ENCODE measurements at places on chromosomes 4 and X.
A peak's percentile ranks its signal among the peaks of the same experiment; 100 is the strongest.

DNA sequence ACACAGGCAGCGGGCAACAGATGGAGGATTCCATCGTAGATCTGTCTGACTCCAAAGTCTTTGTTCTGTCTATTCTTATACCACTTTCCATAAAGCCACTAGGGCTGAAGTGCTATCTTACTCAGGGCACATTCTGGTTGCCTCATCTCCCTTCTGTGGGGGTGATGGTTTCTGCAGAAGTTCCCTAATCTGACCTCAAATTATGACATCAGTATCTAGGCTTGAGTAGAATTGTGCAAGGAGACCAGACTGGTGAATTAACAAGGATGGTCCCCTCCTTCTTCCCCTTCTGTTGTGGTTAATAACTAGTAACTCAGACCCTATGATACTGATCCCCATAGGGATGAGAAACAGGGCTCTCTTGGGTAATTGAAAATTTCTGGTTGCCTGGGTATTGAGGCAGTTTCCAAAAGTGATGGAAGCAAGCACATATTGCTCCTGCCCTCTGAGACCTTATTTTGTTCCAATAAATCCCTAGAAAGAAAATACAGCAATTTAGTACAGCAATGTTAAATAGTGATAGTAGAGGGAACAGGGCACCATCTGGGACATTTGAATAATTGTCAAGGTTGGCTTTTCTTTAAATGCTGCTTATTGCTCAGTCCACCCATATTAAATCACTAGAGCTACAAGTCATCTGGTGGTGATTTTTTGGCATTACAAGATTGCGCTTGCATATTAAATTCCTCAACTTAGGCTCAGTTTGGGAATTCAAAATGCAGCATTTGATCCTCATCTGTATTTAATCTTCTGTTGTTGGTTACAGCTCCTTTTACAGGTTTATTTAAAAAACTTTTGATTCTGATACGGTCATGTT lies 57.3 kb upstream of the AP1S2 start:
- DNase-seq, result no peak

DNA sequence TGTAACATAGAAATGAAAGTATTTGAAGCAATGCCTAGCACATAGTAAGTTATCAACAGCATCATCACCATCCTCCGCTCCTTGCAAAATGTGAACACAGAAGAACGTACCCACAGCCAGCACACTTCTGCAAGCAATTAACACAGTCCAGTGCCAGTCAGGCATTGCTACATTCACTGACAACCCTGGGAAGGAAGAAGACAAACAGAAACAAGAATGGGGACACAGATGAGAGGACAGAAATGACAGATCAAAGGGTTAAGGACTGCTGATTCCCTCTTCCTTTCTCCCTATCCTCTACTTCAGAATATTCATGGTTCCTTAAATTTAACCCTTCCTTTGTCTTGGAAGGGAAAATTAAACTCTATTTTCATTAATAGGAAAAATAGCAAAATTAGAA lies 53.1 kb downstream of the CHM start:
- DNase-seq, result no peak

DNA sequence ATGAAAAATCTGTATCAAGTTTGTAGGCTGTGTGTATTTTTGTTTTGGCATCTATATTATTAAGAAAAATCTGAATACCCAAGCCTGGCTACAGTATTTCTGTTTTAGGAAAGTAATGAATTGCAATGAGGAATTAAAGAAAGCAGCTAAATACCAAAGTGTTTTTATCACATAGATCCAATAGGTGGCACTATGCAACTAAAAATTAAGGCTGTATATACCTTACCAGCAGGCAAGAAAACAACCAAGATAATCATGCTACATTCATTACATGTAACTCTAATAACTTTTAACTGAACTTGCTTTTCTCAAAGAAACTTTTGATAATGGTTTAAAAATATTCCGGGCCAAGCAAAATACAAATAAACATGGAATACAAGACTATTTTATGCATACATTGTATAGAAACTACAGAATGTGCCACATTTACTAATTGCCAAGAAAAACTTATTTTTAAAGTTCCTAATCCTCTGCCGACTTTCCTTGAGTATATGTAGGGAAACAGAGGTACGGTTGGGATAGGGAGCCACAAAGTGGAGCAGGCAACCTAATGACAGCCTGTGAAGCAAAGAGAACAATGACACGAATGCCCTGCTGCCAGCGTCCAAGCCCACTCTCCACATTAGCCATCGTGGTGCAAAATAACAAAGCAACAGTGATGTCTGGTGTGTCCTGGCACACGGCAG lies 63.7 kb downstream of the SEC24D start:
- no peak for DNase-seq

DNA sequence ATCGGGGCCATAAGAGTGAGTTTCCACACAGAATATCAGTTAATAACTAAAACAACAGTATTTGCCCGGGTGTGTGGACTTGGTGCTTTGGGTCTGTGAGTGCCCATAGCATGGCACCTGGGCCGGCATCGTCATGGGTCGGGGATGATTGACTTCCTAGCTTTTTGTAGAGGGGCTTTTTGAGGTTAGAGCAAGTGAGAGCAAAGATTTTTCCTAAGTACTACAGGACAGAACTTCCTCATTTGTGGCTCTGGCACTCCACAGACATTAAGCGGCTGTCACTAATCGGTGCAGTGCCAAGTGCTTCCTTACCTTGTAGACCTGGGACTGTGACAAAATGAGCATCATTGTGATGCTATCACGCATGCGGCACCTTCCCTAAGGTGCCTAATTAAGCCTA lies 81.0 kb downstream of the SHROOM2 start:
- no peak for DNase-seq

DNA sequence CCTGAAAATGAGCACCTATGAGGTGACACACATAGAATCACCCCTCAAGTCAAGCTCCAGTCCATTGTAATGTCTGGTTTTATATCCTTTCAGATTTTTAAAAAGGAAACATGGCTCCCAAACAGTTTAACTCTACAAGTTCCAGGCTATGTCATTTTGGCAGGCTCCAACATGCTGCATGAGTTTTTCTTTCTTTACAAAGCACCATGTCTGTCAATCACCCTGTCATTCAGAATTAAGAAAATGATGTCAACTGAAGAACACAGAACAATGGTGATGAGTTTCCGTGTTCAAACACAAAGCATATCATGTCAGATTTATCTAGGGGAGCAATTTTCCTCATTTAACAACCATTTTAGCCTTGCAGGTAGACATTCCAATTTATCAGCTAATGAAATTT lies 106.5 kb downstream of the AMMECR1 start:
- DNase-seq, result no peak

GRCh38 chr4:75194180-75194579 lies 261.3 kb downstream of the PARM1 start:
- DNase-seq, result no peak

GRCh38 chr4:159070742-159071141 lies 32.1 kb upstream of the RAPGEF2 start:
- DNase-seq, result peak; percentile 31

DNA sequence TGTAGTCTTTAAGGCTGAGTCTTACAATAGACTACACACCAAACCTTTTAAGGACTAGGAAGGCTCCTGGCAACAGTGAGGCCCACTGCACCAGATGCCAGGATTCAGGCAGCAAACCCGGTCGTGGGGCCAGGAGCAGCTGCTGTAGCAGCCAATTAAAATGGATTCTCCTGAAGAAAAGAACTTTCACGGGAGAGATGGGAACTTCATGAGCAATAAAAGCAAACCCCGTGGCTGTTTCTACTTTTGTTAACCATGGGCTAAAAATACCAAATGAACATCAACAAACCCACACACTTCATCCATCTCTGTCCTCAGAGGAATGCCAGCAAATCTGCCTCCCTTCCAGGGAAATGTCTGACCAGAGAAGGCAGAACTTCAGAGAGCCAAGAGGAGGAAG lies 101.4 kb downstream of the BTC start:
- no peak for DNase-seq

DNA sequence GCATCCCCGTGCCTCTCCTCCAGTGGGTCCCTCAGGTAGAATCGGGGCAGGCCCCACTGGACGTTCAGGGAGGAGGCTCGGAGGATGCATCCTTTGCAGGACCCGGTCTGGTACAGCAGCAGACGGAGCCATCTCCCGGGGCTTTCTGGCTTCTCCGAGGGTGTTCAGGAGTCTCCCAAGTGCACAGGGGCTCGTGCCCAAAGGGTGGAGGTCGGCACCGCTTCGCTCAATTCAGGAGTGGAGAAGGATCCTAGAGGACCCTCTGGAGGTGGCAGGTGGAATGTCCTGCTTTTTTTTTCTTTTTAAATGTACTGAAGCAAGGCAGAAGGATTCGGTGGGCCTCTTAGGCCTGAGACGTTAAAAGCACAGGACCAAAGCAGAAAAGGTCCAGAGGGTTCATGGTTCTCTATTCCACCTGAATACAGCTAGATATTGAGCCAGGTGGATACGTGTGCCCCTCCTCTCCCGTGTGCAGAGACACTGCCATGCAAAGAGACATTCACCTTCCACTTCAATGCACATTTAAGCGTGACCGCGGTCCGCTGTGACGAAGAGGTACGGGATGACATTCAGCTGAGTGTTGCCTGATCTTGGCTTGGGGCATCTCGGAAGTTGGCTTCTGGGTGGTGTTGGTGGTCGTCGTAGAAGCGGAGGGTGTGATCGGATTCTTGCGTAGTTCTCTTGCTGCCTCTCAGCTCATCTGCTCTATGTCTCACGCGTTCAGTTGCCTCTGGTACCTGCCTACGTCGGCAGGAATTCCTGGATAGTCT lies 281.2 kb upstream of the AGTR2 start:
- no peak for DNase-seq

DNA sequence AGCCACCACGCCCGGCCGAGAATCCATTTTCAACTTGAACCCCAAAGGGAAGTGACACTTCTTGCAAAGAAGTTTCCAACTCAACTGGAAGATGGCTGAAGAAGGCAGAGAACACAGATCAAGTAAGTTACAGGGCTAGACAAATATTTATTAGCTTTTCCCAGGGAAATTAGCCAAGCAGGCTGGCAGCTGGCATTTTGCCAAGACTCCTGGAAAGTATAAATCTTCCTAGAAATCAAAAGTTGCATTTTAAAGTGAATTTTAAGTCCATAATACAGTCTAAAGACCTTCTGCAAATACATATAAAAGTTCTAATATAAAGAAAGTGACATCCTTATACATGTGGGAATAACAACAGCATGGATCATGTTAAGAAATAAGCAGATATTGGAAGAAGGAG lies 3.4 kb upstream of the MRPL1 start:
- DNase-seq, result no peak

DNA sequence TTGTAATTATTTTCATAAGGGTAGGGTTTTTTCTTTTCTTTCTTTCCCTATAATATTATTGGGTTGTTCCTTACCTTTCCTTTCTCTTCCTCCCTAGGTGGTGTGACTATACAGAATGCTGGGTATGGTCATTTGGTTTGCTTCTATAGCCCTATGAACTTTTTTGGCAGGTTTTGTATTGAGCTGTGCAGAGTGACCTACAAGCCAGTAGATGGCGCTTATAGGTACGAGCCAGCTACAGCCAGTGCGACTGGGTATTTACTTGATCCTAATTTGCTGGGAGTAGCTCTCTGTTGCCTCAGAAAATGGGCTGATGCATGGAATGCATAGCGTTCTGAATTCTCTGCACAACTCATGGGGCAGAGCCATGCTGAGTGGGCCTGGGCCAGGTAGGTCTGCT lies 423.3 kb downstream of the MAGEE1 start:
- no peak for DNase-seq

- DNase-seq, result no peak
Observed at GRCh38 chr4:168811207-168811606, 198.8 kb downstream of the CBR4 start.

All from left hindlimb (tissue), 1 donor.